ENCODE measurements at places on chromosomes 7 and 10.

GRCh38 chr10:78567680-78568455 lies 500.9 kb upstream of the ZMIZ1 start:
- no peak for DNase-seq

DNA sequence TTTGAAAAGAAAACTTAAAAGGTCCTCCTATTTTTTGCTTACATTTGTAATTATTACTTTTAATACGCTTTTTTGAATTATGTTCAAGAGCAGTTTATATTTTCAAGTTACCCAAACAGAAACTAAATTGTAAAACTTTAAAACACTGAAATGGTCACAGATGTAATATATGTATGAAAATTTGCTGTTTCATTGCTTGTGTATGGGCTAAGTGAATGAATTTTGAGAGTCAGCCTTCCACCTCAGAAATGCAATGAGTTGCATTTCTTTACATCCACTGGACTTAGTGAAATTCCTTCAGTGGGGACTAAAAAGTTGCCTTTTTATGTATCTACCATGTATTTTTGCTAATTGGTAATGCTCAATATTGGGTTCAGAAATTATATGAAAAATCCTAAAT lies 1.6 kb downstream of the VPS26A start:
- DNase-seq, result no peak

DNA sequence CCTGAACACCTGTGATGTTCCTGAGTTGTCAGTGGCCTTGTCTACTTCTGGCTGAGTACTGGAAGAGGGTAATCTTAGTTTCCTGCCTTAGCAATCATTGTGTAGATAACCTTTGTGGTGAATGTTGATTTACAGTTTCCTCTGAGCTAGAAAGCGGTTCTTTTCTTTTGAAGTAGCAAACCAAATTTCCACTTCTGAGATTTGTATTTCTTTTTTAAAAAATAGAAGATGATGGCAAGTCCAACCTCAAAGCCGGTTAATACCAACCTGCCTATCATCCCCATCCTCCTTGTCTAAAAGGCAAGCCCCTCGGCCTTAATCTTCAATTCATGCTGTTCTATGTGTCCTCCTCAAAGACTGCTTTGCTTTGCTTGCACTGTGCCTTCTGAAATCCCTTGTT lies 12.5 kb upstream of the PALS2 start:
- no peak for DNase-seq

DNA sequence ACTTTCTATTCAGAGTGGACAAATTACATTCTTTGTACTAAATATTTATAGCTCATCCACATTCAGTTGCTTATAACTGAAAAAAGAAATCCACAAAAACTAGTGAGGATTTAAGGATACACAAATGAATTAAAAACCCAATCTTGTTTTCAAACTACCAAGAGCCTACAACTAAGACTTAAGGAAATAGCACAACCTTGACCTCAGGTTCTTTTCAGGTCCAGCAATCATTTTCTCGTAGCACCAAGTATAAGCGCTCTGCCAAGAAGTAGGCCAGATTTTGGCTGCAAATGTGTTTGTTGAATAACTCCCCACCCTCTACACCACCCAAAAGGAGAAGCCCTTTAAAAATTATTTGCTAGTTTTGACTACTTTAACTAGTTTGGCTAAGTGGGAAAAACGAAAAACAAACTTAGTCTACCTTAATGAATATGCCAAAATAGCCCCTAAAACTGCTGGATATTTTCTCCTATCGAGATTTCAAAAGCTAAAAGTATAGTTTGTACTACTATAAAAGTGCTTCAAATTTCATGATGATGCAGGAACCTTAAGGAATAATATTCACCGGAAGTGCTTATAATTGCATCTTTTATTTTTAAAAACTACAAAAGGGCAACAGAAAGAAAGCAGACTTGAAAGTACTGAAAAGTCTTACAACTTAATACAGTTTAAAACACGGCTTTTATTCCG lies 2.7 kb upstream of the KMT2E start:
- DNase-seq, result no peak

Data from activated T-helper 1 cell treated with anti-CD3 and anti-CD28 coated beads, Interleukin-2, amount 50 U/mL, for 16 hours (primary cell).